ENCODE measurements at places on chromosomes 13 and 19.

DNA sequence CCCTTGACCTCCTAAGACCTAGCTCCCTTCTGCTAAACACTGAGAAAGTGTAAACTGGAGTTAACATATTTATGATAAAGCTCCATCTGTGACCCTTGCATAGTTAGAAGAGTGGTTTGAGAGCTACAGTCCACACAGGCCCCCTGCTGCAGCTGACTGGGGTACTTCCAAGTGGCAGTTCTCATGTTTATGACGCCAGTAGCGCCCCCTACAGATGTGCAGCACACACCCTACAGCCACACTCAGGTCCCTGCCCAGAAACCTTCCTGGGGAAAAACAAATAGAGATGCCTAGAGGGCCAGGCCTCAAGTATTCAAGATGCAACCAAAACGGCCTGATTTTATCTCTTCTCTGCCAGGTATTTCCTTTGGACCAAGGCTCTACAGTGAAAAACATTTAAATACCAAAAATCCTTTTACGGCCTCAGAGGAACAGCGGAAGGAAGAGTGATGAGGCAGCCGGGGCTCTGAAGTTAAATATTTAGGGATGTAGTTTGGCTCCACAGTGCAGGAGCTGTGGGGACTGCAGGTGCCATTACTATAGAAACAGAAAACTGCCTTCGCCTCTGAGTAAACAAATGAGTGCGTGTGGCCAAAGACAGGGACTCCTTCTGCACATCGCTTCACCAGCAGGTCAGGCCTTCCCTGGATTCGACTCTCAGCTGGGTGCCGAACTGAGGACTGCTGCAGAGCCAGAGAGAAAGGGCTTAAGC is 553.1 kb downstream of the EFNB2 start:
- DNase-seq, result no peak

GRCh38 chr19:10269333-10270179 is 1.4 kb upstream of the ICAM1 start:
- peak; percentile 82 for DNase-seq

DNA sequence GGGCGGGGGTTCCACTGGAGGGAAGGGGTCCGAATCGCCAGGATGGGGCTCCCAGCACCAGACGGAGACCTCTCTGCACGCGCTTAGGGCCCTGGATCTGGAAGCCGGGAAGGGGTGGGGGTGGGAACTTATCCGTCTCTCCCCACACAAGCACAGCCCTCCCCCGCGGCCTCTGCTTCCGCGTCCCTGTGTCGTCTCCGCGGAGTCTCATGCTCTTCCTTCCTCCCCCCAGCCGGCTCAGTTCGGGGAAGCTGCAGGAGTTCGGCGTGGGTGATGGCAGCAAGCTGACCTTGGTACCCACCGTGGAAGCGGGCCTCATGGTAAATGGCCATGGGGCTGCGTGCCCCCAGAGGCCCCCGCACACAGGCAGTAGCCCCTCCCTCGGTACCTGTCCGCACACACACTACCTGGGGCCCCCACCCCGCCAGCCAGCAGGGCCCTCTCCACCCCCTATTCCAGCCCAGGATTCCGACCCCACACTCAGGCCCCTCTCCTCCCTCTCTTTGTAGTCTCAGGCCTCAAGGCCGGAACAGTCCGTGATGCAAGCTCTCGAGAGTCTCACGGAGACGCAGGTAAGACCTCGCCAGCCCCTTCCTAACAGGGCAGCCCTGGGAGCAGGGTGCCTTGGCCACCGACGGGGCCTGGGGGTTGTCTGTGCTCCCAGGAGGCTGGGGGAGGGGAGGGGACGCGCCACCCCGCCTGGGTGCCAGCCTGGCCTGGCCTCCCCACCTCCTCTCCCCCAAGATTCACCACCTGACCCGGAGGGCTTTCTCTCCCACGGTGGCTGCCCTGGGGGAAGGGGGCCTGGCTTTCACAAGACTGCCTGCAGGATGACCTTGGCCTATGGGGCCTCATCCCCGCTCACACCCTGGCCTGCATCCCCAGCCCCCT is 3.2 kb downstream of the MIDN start:
- DNase-seq, result peak; percentile 54

- no peak for DNase-seq
Measured at GRCh38 chr19:16320987-16321386, 3.6 kb upstream of the KLF2 start.

DNA sequence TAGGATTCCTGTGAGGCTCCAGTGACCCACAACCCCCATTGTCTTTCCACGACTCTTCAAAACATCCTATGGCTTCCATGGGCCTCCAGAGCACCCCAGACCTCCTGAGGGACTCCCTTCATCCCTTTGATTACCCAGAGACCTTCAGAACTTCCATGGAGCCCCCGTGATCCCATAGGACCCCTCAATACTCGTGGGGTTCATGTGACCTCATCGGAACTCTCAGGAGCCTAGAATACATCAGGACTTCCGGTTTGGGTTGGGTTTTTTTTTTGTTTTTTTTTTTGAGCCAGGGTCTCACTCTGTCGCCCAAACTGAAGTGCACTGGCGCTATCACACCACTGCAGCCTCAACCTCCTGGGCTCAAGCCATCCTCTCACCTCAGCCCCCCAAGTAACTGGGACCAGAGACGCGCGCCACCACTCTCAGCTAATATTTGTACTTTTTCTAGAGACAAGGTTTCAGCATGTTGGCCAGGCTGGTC is 774 bp downstream of the ALDH16A1 start:
- no peak for DNase-seq

DNA sequence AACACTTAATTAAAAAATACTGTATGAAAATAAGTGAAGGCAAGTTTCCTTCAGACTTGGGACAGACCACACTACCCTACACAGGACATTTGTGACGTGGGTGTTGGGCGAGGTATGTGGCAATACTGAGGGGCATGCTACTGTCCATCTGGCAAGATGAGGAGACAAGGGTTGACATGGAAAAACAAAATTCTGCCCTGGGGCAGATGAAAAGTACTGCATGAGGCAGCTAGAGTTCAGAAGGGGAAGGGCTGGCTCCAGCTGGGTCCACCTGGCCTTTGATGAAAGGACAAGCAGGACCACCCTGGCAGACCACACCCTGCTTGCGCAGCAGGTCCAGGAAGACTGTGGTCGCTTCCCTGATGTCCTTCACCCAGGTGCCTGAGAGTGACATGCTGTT is 43.2 kb downstream of the LATS2 start:
- DNase-seq, result no peak

DNA sequence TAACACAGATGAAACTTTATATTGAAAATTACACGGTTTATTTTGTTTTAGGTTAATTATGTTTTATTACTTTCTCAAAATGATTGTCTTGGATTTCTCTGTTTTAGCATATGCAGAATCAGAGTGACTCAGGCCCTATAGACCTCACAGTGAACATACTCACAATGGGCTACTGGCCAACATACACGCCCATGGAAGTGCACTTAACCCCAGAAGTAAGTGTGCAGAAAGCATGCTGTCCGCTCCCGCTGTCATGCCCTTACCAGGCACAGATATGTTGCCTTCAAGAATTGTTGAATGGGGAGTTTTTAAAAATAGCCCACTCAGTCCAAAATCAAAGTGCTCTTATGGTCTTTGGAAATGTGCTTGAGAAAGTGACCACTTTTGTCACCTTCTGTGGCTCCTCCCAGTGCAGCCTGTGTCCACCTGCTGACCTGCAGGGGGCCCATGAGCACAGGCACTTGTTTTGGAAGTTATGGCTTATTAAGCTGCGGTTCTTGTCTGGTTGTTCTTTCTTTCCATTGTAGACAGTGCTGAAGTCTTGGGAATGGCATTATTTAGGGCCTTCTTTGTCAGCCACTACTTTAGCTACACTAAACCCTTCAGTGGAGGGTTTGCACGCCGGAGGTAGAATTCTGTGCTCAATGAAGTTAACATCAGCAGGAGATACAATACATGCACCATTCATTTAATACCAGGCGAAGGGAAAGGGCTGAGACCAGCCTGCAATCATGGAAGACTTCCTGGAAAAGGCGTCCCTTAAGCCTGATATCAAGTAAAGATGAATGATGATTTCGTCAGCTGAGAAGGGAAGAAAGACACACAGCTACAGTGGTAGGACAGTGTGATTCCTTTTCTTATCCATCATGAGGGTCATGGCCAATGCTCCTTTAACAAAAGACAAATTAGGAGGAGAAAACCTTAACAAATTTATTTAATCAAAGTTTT is 36.7 kb downstream of the CUL4A start:
- no peak for DNase-seq

DNA sequence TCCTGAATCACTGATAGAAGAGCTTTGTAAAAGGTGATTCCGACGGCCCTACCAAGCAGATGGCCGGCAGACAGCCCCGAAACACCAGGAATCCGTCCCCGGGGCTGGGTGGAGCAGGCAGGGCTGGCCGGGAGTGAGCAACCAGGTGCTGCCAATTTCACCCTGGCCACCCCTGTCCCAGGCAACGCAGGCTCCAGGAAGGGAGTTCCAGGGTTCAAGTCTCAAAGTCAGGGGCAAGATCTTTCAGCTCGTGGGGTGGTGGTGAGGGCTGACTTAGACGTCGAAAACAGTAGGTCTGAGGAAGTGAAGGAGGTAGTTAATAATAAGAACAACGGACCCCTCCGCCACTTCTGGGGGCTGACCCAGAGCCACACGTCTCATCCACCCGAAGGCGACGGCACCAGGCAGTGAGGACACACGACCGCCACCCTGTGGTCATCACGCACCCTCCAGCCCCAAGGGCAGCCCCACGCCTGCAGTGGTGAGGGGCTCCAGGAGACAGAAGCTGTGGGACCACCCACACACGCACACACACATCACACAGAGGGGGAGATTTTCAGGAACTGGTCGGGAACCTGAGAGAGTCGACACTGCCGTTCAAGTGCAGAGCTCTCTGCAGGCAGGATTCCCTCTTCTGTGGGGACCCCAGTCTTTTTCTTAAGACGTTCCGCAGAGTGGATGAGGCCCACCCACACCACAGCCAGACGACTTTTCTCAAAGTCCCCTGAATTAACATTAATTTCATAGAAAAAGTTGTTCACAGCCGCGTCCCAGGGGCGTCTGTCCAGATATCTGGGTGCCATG is 67.2 kb downstream of the SPACA7 start:
- no peak for DNase-seq

DNA sequence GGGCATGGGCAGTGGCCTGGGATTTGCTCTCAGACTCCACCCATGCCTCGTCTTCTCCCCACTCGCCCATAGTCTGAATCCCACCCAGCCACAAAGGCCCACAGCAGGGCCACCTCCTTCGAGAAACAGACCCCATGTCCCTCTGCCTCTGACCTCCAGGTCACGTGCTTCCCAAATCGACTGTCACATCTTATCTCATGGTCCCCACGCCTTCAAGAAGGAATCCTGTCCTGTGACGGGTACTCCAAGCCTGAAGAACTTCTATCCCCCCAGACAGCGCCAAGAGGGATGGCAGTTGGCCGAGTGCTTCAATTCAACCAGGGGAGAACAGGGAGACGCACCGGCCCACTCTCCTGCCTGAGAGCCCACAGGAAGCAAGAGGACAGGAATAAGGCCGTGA is 16.5 kb downstream of the MLLT1 start:
- DNase-seq, result no peak

DNA sequence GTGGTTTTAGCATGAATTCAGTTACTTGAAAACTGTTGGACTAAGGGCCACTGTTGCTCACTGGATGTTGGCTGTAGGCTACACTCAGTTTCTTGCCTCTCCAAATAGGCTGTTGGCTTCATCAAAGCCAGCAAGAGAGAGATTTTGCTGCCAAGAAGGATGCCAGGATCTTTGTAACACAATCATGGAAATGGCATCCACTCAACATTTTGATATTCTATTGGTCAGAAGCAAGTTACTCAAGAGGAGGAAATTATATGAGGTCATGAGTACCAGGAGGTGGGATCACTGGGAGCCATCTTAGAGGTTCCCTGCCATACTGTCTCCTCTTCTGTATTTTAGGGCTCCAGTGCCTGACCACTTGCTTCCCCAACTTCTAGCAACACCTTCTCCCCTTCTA is 30.6 kb downstream of the SYDE1 start:
- DNase-seq, result no peak

DNA sequence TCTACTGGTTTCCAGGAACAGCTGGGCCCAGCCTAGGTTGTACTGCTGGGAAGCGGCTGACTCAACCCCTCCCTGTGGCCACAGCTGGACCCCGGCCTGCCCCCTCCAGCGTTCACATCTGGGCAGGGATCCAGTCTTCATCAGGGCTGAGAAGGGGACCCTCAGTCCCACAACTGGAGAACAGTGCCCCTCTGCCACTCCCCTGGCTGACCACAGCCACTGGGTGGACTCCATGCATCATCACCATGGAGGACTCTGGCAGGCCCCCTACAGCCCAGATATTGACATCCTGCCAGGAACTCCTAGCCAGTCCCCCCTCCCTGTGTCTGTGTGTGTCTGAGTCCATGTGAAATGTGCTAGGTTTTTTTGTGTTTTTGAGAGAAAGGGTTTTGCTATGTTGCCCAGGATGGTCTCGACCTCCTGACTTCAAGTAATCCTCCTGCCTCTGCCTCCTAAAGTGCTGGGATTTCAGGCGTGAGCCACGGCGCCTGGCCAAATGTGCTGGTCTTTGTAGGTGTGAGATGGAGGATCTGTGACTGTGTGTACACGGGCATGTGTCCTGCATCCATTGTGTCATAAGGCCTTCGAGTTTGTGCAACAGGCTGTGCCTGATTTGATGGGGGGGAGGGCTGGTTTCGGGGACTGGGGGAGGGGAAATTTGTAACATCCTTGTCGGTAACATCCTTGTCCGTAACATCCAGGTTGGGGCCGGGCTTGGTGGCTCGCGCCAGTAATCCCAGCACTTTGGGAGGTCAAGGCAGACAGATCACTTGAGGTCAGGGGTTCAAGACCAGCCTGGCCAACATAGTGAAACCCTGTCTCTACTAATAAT is 4.0 kb upstream of the HOOK2 start:
- no peak for DNase-seq

- DNase-seq, result no peak
Measured at GRCh38 chr13:64529874-64530485, 2700.2 kb downstream of the PCDH9 start.

- no peak for DNase-seq
Measured at GRCh38 chr13:40273253-40274025, 393.0 kb downstream of the FOXO1 start.

- DNase-seq, result no peak
Measured at GRCh38 chr13:30016398-30016797, 166.0 kb upstream of the UBL3 start.

GRCh38 chr13:100275746-100276145 is 186.9 kb downstream of the PCCA start:
- no peak for DNase-seq

DNA sequence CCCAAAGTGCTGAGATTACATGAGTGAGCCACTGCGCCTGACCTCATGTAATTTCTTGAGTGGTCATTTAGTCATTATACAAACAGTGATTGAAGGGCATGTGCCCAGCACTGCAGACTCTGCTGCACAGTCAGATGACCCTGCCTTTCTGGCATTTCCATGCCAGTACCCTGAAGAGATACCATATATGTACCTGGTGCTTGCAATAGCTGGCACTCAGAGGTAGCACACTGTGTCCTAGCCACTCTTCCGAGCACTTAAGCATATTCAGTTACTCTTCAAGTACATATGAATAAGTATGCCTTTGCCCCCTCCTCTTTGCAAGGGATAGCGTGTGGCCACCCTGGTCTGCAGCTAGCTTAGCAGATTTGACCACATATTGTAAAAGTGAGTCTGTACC is 15.5 kb downstream of the STX10 start:
- no peak for DNase-seq

- no peak for DNase-seq
Measured at GRCh38 chr13:86932776-86933334, 738.3 kb upstream of the SLITRK5 start.
